Hematopoietic multipotent progenitor cell treated with erythropoietin and hydrocortisone succinate and interleukin-3 and kit ligand, for 6 days (in vitro differentiated cells): ENCODE measurements at places on chromosomes 13 and 19.

GRCh38 chr19:40233811-40234389 is 7.4 kb upstream of the CCNP start:
- DNase-seq: no peak

GRCh38 chr19:46197314-46198070 is 32.0 kb upstream of the IGFL1 start:
- no peak for DNase-seq

- no peak for DNase-seq
These were observed 9.3 kb upstream of the BAX start for GRCh38 chr19:48945415-48945814.

GRCh38 chr13:46947425-46948191 is 50.8 kb upstream of the HTR2A start:
- DNase-seq: no peak

DNA sequence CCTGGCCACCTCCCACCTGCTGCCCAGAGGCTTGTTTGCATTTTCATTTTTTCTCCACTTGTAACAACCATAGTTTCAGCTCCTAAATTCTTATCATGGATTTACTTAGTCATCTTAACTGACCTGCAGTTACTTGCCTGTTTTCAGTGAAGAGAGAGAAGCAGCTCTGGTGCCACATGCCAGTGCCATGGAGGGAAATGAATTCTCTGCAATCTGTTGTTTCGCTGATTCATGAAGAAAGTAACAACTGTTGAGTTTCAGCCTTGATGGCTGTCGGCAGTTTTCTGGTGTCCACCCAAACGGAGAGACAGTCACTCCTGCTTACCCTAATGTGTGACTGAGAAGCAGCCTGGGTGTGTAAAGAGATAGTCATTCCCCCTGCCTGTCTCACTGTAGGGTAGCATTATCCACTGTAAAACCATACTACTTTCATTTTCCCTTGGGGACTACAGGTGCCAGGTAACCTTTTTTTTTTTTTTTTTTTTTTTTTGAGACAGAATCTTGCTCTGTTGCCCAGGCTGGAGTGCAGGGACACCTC is 116.1 kb downstream of the DNAJC3 start:
- no peak for DNase-seq

DNA sequence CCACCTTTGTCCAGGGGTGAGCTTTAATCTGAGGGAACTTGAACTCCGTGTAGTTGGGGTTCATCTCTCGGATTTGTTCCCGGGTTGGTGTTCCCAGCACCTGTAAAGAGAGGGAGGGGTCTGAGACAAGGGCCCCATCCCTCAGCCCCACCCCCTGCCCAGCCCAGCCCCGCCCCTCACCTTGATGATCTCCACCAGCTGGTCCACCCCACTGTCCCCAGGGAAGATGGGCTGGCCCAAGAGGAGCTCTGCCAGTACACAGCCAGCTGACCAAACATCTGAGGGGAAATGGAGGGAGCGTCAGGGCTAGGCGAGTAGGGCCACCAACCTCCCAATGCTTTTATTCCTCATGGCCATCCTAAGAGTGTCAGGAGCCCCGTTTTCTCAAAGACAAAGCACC is 9.3 kb downstream of the GSK3A start:
- DNase-seq: no peak

DNA sequence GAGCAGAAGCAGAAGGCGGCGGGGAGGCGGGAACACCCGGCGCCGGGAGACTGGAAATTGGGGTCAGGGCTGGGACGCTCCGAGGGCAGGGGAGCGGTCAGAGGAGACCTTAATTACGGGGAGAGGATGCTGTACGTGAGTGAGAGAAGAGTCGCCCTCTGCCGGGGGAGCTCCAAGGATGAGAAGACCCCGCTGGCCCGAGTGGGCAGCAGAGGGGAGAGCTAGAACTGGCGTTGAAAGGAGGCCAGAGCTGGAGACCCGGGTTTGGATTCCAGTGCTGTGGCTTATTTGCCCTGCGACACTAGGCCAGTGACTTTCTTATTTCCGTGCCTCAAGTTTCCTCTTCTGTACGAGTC is 536 bp downstream of the FAM32A start:
- peak; percentile 69 for DNase-seq

DNA sequence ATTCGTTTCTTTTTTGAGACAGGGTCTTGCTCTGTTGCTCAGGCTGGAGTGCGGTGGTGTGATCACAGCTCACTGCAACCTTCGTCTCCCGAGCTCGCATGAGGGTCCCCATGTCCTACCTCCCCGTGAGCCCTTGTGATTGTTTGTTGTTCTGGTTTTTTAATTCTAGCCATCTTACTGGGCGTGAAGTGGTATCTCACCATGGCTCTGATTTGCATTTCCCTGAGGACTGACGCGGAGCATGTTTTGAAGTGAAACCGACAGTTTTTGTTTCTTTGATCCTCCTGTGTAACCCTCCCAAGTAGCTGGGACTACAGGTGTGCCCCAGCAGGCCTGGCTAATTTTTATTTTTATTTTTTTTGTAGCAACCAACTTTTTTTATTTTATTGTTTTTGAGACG is 21.7 kb downstream of the GNG7 start:
- no peak for DNase-seq

DNA sequence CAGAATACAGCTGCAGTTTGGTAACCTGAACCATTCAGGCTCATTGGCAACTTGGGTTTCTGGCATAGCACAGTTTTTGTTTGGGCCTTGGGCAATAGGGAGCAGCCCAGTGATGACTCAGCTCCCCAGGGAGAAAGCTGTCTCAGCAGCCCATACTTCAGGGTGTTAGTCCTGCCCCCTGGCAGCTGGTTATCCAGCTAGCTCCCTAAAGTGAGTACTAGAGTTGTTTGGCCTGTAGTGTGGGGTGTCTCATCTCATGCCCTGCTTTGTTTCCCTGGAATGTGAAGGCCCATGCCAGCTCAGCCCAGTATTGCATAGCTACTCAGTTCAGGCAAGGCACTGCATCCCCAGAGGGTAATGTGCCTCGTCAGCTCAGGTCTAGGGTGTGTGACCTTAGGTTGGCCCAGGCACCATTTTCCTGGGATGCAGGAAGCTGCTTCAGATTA is 18.2 kb upstream of the ZNF543 start:
- DNase-seq: peak; percentile 22

DNA sequence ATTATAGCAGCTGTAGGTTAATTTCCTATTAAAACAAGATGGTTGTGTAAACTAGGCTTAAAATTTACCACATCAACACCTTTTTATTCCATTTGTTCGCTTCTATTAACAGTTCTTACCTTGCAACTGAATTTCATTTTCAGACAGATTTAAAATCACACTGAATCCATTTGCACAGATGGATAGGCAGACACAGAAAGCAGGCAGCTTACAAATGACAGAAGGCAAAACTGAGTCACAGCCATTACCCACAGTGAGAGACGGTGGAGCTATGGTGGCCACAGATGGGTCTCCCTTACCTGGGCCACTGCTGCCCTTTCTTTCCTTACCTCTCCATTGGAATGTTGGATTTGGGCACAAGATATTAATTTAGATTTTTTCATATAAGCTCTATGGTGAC is 1567.8 kb upstream of the SLC10A2 start:
- no peak for DNase-seq

DNA sequence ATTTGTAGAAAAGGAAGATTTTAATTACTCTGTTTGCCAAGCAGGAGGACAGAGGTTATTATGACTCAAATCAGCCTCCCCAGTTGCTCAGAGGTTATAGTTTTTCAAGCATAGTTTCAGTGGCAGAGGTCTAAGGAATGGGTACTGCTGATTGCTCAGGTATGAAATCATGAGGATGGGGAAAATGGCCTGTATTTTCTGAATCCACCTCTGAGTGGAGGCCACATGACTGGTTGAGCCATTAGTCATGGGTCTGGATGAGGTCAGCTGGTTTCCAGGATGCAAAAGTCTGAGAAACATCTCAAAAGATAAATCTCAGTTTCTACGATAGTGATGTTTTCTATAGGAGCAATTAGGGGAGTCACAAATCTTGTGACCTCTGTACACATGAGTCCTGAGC is 62.8 kb upstream of the CEACAM8 start:
- DNase-seq: no peak

DNA sequence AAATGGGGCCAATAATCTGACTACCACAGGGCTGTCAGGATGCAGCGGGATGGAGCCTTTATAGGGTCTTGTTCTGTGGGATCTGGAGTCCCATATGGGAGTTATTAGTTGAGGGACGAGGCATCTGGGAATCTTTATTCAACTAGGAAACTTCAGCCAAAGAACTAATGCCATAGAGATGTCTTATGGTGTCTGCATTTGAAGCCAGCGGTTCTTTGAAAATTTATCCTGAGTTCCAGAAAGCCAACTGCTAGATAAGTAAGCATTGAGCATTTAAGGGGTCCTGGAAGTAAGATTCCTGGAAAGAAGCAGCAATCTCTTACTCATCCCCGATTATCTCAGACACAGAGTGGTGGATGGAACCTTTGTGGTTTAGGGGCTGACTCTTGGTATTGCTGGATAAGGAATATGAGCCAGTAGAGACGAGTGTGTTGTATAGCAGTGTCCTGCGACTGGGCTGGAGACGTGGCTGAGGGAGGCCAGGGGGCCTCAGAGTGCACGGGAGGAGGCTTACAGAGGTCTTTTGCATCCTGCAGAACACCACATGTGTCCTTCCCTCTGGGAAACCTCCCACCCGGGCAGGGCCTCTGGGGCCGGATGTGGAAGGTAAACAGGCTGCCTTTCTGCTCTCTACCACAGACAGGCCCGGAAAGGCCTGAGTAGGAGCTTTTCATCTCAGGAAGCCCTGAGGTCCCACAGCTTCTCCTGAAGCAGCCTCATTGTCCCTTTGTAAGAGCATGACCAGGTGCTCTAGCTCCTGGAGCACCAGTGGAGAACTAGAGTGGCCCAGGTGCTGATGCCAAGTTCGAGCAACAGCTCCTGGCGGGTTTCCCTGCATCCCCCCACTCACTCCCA is 28.8 kb downstream of the ACTN4 start:
- peak; percentile 96 for DNase-seq

DNA sequence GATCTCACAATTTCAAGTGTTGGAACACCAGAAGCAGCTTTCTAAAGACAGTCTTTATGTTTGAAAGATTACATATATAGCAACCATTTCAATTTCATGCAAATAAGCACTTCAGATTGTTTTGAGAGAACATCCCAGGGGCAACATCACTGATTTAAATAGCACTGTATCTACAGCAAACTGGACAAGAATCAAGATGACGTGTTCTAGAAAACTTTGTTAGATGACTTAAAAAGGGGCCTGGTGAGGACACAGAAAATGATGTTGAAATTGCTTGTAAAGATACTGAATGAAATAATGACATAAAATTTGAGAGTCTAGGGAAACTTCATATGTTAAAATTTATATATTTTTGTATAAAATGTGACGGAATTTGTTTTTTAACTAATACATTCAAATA is 277.1 kb downstream of the KLF12 start:
- DNase-seq: no peak

DNA sequence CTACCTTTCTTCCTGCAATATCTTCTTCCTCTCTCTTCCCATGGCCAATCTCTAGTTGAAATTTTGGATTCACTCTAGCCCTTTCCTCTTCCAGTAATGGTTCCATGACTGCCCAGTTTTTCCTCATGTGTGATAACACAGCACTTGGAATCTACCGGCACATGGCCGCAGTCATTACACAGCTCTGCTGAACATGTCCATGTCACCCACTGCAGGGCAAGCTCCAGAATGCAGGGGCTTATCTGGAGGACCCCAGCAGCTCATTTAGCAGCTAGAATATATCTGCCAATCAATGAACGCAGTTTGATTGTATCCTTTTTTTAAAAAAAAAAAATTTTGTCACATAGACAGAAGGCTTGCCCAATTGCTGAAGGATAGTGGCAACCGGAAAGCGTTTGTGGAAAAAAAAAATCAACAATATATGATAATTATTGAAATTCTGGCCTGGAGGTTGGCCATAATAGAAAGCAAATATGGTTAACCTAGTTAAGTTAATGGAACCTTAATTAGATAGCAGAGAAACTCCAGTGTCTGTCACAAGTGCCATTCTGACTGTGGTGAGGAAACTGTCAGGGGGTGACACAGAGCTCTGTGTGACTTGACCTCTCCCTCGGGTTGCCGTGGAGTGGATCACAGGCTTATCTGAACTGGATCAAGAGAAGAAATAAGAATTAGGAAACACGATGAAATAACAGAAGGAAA is 426.7 kb downstream of the LIG4 start:
- no peak for DNase-seq
